ENCODE measurements at places on chromosomes 7 and 10.

DNA sequence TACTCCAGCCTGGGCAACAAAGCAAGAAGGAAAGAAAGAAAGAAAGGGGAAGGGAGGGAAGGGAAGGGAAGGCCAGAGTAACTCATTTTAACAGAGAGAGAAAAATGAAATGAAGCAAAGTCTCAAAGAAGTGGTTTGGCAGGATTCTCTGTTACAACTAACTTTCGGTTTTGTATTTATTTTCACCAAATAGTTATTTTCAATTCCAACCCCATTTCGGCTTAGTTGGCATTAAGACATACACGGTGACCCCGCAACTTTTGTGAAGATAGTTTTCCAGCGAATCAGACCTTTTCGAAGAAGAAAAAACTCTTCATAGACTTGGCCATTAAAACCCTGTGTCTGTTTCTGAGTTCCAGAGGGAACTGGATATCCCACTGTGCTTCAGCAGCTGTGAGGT lies 45.2 kb upstream of the LYZL2 start:
- DNase-seq: no peak

- no peak for DNase-seq
Observed at GRCh38 chr7:90424720-90425119, 21.5 kb downstream of the CLDN12 start.

- no peak for DNase-seq
Observed at GRCh38 chr10:129045599-129045998, 421.4 kb upstream of the MGMT start.

DNA sequence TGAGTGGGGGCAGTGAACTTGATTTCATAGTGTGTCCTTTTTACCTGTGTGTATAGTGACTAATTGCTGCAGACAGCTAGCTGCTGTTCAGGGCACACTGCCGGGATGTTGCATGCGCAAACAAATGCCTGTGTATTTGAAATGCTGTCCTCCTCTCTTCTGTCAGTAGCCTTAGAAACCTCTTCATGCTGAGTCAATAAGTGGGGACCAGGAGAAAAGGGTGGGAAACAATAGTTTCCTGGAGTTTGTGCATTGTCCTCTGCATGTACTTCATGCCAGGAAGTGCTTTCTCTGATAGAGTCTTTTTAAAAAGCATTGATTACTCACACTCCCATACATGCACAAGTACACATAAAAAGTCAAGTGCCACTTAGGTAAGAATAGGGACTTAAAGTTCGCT lies 1183.7 kb upstream of the CELF2 start:
- no peak for DNase-seq

Data from CD4-positive, alpha-beta T cell treated with Interferon alpha-2 for 1 hour (primary cell).